GM04504 (cell line): ENCODE measurements at places on chromosomes 7 and 10.

GRCh38 chr10:75894761-75895160, 463.3 kb downstream of the LRMDA start:
- DNase-seq: no peak

DNA sequence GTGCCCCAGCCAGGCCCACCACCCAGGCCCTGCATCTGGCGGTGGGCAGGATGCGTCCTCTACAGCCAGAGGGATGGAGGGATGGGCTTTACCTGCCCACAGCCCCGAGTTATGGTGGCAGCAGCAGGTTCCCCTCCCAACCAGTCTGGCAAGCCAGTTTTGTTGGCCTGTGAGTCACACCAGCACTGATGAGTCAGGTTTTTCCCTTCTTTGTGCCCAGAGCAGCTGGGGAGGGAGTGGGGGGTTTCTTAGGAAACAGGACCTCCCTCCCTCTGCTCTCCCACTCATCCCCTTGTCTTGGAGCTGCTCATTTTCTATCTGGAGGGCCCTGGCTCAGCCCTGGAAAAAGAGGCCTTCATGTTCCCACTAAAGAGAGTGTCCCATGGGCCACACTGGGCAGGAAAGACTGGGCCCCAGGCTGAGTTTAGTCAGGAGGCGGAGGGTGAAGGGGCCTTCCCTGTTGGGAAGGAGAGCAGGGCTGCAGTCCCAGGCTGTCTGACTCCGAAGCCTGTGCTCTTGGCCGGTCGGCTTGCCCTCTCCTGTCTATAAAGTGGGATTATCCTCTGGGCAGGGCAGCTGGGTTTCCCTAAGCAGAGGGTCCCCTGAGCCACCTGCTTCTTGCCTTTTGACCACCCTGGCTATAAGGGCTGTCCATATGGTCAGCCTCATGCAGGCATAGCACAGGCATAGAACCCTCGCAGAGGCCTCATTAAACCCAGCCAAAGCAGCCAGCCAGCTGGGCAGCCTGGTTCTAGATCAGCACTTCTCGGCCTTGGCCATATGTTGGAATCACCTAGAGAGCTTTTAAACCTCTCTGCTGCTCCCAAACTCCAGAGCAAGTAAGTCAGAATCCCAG, 30.2 kb upstream of the ANKRD2 start:
- peak; percentile 84 for DNase-seq

DNA sequence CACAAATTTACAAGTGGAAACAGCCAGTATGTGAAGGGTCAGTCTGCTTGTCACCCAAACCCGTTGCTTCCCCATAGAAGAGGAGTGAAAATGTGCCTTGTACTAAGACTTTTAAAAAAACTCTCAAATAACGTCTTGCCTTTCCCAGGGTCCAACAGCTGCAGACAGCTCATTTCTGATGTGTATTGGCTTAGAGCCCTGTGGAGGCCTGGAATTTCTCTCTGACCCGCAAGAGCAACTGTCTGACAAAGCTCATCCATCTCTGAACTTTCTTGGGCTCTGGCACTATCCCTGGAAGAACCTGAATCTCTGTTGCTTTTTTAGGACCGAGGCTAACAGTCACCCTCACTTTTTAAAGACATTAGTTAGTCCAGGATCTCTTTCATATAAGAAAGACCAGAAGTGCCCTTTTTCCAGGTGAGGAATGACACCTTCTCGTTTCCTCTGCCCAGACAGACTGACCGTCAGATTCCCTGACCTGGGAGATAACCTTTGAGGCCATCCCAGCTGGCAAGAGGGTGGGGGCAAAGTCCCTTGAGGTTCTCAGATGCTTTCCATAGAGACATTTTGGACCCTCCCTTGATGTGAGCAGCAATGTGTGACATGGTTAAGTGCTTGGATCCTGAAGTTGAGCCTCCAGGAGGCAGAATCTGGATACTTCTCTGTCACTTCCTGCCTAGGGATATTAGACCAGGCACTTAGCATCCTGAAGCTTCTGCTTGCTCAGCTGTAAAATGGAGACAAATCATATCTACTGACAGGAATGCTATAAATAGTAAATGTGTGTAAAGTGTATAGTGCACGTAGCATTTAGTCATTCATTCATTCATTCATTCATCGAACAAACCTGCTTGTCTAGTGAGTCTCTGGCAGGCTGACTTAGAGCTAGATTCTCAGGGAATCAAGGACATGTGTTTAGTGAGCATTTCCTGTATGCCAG, 4.5 kb upstream of the NODAL start:
- DNase-seq: peak; percentile 14

- DNase-seq: no peak
Measured at GRCh38 chr7:2737771-2738540, 50.0 kb downstream of the AMZ1 start.

- no peak for DNase-seq
Measured at GRCh38 chr7:29569648-29570047, 6.0 kb downstream of the PRR15 start.

DNA sequence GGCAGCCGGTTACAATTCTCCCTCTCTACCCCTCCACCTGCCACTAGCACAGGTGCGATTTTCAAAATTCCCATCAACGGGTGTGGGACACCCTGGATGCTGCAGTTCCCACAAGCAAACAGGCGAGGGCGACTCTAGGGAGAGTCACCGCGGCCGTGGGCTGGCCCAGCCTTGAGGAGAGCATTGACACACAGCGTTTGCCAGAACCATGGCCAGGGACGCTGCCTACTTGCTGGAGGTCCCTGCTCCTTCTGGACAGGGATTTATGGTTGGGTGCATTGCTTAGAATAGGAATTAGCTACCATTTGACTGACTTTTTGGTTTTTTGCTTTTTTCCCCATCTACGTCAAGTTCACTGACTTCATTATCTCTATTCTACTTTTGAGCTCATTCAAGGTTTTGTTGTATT, 19.0 kb upstream of the CLDN4 start:
- peak; percentile 32 for DNase-seq

DNA sequence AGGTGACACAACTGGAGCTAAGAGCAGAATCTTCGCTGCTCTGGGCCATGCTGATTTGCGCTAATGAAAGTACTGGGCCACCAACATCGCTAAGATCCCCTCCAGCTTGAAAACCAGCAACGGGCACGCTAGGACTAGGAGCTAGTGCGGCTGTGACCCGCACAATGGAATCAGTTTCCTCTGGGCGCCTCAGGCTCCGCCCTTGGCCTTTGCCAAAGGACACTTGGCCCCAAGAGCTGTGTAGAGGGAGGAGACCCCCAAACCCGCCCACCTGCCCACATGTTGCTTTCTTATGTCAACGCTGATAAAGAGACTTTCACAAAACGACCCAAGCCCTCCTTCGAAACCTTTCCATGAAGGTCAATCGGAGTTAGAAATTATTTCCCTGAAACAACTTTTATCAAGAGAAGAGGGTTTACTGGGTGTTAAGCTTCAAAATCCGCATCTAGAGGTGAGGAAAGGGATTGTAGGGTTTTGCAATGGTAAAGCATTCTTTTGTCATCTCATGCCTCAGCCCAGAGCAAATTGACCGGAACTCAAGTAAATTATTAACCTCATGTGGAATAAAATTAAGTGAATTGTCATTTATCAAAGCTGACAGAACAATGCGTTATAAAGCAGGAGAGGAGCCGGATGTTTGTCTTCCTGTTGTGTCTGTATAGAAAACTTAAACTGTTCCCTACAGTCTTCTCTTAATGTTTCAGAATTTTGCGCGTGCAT, 9.4 kb downstream of the ABCB5 start:
- DNase-seq: no peak

DNA sequence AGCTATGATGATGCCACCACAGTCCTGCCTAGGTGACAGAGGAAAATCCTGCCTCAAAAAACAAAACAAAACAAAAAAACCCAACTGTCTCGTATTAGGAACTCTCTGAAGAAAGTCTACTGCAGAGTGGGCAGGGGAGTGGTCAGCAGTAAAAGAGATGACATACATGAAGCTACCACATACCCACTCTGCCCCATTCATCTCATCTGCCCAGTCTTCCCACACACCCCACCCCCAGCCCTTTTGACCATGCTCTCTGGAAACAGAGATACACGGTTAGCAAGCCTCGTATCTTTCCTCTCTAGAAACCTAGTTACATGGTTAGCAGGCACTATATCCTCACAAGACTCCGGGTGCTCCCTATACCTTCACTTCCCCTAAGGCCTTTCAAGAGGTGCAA, 8.3 kb downstream of the SLC37A3 start:
- no peak for DNase-seq

- no peak for DNase-seq
Measured at GRCh38 chr10:48536916-48537890, 67.7 kb downstream of the ARHGAP22 start.

GRCh38 chr7:142188846-142189245, 69.0 kb downstream of the PRSS58 start:
- DNase-seq: no peak

- no peak for DNase-seq
Measured at GRCh38 chr10:123995082-123995460, 98.3 kb downstream of the CHST15 start.

DNA sequence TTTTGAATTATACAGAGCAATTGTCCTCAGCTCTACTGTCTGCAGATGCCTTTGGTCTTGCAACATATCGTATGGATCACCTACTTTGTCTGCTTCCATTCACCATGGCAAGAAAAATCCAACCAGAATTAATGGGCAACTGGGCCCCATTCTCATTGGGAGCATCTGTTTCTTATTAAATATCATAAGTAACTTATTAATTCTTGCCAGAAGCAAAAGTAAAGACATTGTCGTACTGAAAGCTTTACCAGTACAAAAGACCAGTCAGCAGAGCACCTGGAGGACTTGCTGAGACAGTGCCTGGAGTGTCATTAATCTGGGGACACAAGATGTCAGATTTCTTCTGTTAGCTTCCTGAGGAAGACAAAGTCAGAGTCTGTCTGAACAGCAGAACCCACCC, 404.5 kb downstream of the INHBA start:
- no peak for DNase-seq

DNA sequence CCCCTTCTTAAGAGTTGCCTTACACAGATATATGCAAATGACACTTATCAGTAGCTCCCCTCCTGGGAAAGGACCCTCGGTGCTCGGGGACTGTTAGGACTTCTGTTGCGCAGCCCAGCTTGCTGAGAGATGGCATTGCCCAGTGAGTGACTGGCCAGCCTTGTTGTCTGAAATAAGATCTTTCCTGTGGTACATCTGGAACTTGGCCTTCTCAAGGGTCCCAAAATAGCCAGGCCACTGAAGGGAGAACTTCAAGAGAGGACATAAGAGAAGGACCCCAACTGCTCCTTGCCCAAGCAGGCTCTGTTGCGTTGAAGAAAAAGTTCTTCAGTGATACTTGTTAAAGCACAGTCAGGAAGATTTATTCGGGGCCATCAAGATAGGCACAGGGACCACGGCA, 17.3 kb downstream of the BAG3 start:
- DNase-seq: no peak

DNA sequence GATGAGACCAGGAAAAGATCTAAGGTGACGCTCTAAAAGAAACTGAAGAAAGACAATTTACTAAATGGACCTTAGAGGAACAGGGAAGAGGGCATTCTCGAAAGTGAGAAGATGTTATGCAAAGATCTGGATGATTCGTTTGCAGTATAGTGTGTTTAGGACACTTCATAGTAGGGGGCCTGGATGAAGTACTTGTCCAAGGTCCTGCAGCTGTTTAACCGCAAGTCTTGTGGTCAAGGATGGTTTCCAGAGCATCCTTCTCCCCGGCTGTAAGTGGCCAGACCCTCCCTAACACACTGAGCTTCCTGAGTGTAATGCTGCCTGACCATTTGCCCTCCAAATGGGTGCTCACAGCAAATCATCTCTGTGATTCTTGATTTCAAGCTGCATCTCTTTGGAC, 101.6 kb downstream of the XPNPEP1 start:
- no peak for DNase-seq

DNA sequence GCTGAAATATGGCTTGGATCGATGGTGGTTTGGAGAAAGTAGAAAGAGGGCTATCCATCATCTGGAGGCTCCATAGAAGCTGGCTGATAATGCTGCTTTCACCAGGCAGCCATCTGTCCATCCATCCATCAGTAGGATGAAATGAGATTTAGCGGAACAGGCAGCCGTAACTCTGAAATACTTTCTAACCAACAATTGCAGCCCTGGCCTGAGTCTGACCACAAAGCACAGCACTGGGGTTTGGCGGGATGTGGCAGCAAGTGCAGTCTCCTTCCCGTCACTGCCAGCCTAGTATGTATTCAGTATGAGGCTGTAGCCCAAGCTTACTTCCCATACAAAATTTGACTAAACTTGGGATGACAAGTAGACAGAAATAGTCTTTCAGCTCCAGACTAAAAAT, 38.0 kb downstream of the R3HCC1L start:
- DNase-seq: no peak

DNA sequence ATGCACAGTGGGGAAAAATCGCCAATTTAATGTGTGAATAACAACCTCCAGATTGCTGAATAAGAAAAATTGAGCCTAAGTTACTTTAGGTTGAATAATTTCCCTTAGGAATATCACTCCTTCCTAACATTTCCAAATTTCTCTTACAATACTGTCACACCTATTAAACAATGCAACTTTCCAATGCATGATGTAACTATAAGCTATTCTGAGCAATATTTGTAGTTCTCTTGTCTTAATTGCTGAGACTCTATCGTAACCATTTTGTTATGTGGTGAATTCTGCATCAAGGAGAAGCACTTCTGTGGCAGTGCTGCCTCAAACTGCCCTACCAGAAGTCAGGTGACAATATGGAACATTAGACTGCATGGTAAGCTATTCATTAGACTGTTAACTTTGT, 386.7 kb upstream of the LRRN3 start:
- DNase-seq: no peak
